ENCODE measurements at places on chromosomes 16 and 17.

DNA sequence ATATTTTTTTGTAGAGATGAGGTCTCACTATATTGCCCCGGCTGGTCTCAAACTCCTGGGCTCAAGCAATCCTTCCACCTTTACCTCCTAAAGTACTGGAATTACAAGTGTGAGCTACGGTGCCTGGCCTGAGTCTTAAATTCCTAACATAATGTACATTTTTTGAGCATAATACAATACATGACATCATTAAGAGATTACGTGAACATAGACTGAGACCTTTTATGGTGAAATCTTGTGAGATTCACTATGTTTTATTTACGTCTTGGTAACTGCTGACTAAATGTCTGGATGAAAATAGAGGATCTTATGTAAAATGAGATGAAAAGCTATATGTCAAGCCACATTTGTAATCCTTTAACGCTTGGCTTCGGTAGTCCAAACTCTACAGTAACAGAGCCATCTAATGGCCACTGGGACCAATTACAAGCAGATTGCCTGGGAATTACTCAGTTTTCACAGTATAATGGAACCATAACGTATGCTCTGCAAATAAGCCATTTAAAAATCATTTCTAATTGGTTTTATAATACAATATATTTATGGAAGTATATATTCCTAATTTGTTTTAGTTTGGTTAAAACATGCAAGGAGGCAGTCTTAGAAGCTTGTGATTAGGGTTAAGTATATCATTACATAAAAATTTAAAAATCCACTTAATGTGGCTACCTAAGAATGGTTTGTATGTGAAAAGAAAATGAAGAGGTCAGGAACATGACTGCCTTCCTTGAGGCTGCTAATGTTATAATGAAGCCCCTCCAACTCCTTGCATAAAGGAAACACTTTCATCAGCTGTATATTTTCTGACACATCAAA lies 8.1 kb upstream of the EFCAB13 start:
- no peak for DNase-seq

DNA sequence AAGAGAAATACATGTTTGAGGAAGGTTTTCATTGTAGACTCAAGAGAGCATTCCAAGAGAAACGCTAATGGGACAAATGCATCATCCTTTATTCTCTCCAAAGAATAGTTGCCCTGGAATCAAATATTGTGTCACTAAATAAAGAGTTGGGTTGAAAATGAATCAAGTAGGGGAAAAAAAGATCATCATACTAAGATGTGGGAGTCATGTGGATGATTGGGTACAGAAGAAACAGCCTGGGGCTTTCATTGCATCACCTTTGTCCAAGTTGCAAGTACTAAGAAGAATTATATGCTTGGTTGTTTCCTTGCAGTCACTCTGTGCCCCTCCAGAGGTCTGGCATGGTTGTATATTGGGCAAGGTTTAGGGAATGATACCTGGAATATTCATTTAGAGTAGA lies 658.9 kb downstream of the TOX3 start:
- DNase-seq: no peak

DNA sequence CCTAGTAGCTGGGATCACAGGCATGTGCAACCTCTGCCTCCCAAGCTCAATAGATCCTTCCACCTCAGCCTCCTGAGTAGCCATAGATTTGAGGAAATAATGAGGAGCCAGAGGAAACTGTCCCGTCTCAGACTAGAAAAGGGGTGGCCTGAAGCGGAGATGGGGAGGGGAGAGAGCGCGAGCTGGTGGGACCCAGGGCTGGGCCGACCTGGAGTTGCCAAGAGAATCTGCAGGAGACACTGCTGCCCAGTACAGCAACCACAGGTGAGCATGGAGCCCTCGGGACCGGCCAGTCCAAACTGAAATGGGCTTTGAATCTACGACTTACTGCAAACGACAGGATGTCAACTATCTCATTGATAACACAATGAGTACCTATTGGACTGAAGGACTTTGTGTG lies 24.3 kb downstream of the CD300A start:
- no peak for DNase-seq

DNA sequence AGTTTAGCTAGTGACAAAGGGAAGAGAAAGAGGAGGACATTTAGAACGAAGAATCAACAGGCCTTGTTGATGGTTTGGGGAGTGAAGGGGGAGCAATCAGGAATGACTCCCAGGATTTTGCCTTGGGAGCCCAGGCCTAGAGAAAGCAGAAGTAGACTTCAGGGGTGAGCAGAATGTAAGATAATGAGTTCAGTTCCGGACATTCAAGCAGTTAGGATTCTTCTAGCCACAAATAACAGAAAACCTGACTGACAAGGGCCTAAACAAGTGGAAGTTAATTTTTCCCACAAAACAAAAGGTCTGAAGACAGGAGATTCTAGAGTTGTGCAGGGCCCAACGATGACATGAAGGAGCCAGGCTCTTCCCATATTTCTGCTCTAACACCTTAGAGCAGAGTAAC lies 45.9 kb downstream of the SKAP1 start:
- no peak for DNase-seq

DNA sequence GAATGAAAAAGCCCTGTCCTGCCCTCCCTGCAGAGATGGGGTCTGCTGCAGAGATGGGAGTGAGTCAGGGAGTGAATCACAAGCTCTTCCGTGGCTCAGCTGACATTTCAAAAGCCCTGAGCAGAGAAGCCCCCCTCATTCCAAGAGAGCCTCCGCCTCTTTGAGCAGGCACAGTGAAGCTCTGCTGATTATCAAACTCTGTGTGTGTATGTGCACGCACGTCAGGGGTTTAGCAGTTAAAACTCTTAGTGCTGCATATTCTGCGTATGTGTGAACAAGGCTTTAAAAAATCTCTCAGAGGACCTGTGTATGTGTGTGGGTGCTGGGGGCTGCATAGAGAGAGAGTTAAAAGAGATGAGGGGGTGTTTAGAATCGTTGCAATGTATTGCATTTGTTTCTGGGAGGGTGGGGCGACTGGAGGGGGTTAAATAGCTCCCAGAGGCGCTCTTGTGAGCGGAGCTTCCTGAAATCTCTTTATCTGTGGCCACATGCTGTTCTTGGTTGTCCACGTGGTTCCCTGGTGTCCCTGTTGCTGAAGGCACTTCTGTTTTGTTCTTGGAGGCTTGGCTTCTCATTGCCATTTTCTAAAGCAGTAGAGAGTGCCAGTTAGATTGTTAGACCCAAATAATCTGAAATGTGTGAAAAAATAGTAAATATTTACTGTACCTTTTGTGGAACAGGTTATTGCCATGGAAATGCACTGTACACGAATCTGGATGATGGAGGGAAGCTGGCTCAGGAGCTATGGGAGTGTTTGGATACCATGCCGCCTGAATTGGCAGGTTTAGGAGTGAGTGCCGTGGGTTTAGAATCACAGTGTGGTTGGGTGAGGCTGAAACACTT lies 116.6 kb downstream of the PRKCB start:
- DNase-seq: no peak

- no peak for DNase-seq
These were observed 35.0 kb downstream of the ZCCHC14 start for GRCh38 chr16:87457709-87458423.

- DNase-seq: no peak
These were observed 560.3 kb downstream of the WWOX start for GRCh38 chr16:78659668-78660217.

DNA sequence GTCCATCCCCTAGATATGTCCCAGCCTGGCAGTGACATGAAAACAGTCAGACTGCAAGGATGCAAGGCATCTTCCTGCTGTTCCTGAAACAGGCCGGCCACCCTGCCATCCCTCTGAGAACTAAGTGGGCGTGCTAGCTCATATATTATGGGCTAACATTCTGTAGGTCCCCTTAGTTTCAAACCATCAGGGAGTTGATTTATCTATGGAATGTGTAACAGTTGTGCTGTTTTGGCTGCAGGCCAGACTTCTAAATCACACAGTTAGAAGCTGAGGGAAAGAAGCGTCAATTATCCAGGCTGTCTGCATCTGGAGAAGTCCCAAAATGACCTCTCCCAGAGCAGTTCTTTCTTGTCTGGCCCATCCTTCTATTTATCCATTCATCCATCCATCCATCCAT lies 102.7 kb upstream of the DNAH9 start:
- no peak for DNase-seq

GRCh38 chr16:67460168-67460567 lies 20.8 kb downstream of the ATP6V0D1 start:
- no peak for DNase-seq

DNA sequence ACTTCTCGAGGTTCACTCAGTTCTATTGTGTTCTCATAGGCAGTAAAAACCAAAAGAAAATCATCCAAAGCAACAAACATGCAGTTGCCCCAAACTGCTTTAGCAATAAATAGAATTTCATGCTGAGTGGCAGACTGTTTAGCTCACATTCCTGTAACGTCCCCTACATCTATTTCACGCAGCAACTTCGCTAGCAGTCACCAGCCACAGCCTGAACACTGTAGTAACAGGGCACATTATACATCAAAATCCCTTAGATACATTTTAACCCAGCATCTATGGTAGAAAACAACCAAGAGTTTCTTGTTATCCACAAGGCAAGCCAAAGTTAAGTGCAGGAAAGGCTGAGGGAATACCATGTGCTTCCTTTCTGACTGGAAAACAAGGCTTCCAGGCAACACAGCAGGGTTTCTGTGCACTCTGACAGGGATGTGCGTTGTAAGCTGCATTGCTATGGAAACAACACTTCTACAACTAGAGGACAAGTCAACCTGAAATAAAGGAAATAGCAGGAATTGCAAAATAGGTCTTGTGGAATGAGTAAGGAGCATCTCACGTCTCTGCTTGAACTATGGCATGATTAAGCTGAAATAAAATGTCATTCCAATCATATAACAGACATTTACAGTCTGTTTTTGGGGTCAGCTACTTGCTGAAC lies 55.4 kb downstream of the CFDP1 start:
- no peak for DNase-seq

GRCh38 chr16:27432558-27432957 lies 30.6 kb downstream of the IL21R start:
- no peak for DNase-seq

Data from GM06990 (cell line).